ENCODE measurements at places on chromosomes 4 and X.

DNA sequence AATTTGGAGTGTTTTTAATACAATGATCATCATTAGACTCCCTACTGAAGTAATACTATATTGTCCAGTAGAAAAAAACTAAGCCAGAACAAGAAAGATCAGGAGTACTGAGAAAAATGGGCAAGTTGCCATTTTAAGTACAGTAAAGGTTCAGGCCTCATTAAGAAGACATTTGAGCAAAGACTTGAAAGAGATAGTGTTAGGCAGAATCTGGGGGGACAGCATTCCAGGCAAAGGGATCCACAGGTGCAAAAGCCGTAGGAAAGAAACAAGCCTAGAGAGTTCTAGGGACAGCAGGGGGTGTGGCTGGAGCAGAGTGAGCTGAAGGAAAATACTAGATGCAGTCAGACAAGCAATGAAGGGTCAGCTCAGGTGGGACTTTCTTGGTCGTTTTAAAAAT is 58.1 kb upstream of the INTU start:
- DNase-seq: no peak

- DNase-seq: no peak
Observed at GRCh38 chr4:134848681-134849080, 647.1 kb upstream of the PABPC4L start.

DNA sequence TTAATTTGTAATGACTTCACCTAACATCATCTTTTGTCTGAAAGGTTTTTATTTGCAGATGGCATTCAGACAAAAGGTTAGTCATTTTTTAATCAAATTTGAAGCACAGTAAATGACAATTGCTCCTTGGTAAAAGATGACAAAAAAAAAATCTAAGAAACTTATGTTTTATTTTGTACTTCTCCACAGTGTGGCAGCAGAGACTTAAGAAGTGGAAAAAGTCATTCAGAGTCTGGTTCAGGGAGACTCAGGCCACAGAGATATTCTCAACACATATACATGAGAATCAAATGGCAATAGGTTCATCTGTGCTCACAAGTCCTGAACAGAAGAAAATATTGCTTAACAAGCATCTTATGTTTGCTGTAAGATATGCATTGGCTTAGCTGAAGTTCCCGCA is 436.2 kb downstream of the KCNIP4 start:
- peak; percentile 49 for DNase-seq

- no peak for DNase-seq
Observed at GRCh38 chrX:17860811-17861488, at the start of gene RAI2. Gene RAI2, minus strand, starts transcription at chrX:17861298. Its CDS starts 59,288 bp downstream, at chrX:17802010.

- no peak for DNase-seq
Observed at GRCh38 chrX:2427737-2428136, 73.0 kb downstream of the DHRSX start.

DNA sequence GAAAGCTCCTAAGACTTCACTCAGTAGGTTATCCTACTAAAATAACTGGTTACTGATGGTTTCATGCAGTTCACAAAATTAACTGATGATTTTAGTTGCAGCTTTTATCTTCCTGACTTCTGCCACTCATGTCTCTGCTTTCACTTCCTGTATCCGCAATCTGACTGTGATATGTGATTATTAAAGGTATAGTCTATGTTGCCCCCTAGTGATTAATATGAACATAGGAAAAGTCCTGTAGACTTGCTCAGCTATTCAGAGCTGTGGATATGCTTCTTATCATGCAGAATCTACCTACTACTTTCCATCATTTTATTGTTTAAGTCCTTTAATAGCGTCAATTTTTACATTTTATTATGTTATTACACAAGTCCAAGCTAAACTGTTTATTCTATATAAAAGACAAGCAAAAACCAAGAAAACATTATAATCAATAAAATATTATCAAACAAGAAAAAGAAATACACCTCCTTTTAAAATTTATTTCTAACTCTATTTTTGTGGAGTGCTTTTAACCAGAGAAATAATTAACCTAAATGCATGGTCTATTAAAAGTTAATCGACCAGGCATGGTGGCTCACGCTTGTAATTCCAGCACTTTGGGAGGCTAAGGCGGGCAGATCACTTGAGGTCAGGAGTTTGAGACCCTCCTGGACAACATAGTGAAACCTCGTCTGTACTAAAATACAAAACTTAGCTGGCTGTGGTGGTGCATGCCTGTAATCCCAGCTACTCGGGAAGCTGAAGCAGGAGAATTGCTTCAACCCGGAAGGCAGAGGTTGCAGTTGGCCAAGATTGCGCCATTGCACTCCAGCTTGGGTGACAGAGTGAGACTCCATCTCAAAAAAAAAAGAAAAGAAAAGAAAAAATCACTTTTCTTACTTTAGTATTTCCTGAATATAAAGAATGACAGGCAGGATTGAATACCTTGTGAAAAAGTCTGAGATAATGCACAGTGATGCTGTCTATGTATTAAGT is 40.4 kb upstream of the TLR2 start:
- DNase-seq: peak; percentile 52

GRCh38 chrX:120235284-120235683 is 15.3 kb upstream of the ZBTB33 start:
- DNase-seq: no peak

DNA sequence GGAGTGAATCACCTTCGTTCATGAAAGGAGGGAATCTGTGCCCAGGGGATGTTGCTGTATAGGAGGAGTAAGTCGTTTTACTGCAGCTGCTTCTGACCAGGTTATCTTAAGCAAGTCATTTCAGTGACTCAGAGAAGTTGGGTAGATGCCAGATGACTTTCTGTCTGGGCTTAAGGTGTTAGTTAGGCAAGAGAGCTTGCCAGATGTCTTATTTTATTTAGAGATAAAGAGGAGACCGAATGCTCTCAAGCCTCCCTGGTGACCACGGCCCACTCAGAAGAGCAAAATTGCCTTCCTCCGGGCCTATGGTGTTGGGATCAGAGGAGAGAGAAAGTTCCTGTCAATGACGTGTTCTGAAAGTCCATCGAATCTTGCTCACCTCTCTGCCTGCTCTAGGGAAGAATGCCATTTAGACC is 16.3 kb upstream of the ZNF827 start:
- DNase-seq: peak; percentile 85

- DNase-seq: no peak
Observed at GRCh38 chr4:118999919-119000318, 111.3 kb downstream of the SYNPO2 start.

GRCh38 chr4:170682558-170683294 is 593.0 kb upstream of the AADAT start:
- no peak for DNase-seq

DNA sequence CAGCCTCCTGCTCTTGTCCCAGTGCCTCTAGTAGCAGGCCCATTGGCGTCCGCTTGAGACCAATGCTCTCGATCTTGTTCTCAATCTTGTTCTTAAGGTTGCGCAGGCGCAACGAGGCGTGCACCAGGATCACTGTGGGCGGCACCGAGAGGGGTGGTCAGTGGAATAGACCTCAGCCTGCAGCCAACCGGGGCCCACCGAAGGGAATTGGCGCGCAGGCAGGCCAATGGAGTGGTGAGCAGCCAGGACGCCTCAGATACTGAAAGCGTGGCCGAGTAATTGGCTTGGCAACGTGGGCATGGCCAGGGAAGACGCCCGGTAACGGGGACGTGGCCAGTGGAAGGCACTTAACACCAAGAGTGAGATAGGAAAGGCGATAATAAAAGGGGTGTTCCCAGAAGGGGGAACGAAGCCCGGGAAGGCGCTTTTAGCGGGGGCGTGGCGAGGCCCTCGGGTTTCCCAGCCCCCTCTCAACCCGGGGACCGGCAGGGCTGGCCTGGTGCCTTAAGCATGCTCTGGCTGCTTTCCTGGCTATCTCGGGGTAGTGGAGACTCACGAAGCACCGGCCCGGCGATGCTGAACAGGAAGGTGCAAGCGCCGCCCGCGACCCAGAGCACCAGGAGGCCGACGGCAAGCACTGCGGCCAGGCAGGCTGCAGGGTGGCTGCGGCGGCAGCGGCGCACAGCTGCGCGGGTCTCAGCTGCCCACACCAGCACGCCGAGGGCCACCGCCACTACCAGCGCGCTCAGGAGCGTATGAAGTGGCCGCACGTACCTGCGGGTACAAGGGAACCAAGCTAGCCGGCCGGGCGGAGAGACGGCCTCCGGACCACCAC is 1.7 kb downstream of the PRAF2 start:
- peak; percentile 77 for DNase-seq

- DNase-seq: no peak
Observed at GRCh38 chrX:10783451-10783995, 163.1 kb upstream of the MID1 start.

GRCh38 chr4:43835869-43836268 is 612.7 kb downstream of the KCTD8 start:
- no peak for DNase-seq

DNA sequence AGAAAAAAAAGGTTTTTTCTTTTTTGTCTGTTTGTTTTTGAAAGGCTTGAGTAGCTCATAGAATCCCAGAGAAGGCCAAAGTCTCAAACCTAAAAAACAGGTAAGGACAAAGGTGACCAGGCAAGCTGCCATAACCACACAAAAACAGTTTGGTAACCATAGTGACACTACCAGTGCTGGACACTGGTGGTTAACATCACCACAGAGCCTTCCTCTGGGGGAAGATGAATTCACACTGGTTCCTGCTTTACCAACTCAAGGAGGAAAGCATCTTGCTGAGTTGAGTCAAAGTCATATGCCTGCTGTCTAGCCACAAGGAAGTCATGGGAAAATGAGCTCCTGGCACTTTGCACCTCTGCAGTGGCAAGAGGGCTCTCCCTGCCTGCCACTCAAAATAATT is 32.5 kb downstream of the IDS start:
- no peak for DNase-seq

DNA sequence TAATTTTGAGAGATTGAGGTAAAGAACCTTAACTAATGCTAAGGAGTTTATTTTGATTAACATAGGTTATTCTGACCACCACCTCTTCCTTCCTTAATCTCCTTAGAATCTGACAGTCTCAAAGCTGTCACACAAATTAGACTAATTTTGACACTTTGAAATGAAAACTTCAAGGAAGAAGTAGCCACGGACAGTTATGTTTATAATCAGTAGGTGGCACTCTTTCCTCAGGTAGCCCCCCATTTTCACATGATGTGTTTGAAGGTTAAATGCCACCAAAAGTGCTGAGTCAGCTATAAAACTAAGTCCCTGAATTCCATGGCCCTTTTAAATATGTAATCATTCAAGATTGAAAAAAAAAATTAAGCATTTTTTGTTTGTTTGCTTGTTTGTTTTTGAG is 22.4 kb downstream of the TMEM33 start:
- DNase-seq: no peak

DNA sequence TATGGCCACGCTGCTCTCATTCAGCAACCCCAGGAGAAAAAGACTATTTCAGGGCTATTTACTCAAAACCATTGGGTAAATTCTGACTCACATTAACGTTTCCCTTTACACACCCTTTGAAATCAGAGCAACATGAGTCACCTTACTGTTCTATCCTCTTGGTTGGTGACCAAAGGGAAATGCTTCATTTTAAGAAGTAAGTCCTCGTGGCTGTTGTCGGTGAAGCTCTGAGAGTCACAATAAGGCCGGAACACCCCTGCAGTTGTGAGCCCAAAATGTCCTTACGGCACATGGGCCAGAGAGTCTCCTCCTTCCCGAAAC is 56.3 kb upstream of the SPRY1 start:
- peak; percentile 91 for DNase-seq

GRCh38 chr4:3037957-3038461 is 36.3 kb downstream of the HTT-AS start:
- DNase-seq: no peak

Data from astrocyte of the spinal cord (primary cell).